Cortex of kidney (tissue), 1 donor: ENCODE measurements at places on chromosomes 3 and 15.

DNA sequence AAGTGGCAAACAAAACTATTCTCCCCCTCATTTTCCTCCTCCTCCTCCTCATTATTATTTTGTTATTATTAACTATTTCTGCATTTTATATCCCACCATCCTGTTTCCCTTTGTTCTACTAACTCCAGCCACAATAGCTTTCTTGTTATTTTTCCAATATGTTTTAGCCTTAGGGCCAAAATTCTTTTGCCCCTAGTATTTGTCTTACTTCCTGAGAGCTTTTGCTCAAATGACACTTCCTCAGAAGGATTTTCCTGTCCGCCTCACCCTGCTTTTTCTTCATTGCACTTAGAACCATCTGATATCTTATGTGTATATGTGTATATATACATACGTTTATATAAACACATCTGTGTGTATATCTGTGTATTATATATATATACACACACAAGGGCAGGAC is 32.7 kb upstream of the NUDT16 start:
- DNase-seq, result no peak

DNA sequence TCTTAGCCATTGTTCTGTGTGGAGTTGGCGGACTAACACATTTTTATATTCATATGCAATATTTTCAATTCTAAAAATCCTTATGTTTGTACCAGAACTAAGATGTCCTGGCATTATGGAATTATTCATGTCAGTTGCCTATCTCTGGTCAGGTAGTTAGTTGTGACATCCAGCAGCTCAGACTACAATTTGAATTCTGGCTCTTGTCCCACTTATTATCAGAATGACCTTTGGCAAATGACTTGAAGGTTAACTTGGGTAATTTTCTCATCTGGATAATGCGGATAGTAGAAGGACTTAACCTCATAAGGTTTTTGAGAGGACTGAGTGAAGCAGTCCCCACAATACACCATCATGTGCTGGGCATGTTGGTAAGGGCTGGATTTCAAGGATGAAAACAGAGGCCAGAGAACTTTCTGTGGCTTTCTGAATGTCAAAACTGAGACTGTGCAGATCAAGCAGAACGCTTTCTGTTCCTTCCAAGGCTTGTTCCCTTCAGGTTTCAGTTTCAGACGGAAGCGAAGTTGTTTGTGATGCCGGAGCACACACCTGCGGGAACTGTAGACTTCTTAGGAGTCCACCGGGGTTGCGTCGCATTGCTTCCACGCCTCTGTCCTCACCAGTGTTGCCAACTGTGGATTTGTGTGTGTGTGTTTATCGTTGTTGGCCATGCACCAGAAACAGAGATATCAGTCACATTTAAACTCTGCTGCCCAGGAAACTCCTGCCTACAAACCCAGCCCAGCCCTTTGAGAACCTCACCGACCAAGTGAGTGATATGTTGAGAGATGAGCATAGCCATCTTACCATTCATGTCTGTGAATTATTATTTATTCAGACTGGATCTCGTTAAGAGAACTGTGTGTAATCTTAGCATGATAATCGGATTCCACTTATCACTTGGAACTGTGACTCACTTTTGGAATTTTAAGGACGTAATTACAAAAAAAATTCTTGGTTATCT is 76.0 kb downstream of the PTPRG start:
- DNase-seq, result no peak

- DNase-seq, result no peak
Observed at GRCh38 chr3:47250309-47251060, 32.1 kb downstream of the KIF9 start.

DNA sequence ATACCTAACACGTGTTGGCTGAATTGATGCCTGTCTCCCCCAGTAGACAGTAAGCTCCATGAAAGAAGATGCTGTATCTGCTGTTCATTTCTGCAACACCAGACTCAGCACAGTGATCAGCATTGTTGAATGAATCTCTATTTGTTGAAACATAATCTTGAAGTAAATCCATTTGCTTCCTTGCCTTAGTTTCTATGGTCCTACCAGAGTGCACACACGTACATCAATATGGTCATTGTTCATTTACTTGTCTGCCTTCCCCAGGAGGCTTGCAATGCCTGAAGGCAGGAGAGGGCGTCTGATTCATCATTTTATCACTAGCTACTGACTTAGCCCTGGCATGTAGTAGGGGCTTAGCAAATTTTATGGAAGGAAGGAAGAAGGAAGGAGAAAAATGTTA is 19.2 kb downstream of the RBP2 start:
- DNase-seq, result no peak

GRCh38 chr3:130895690-130896488 is 2.0 kb downstream of the ATP2C1 start:
- no peak for DNase-seq

- no peak for DNase-seq
Observed at GRCh38 chr3:169848741-169849140, 21.0 kb downstream of the LRRC31 start.

DNA sequence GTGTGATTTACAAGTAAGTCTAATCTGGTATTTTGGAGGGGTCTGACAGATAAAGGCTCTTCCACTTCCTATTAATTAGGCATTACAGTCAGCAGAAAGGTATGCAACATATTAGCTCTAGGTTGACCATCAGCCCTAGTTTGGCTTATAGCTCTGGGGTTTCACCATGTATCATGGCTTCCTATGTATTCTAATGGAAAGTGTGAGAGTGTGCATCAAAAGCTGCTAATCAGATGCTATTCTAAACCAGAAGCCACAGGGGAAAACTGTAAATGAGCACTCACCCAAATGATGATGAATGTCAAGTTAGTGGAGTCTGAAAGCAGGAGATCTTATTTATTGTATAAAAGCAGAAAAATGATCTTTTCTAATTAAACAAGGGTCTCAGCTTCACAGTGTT is 149.2 kb upstream of the MITF start:
- DNase-seq, result no peak

- DNase-seq, result no peak
Observed at GRCh38 chr3:121995161-121996137, 26.6 kb downstream of the ILDR1 start.

- DNase-seq, result no peak
Observed at GRCh38 chr3:21174461-21174860, 576.5 kb downstream of the ZNF385D start.
